ENCODE measurements at places on chromosomes 16 and 17.

- no peak for DNase-seq
- no peaks in the 10 kb centered on the region for H3K36me3 ChIP-seq
- H3K27me3 ChIP-seq = no peaks in the 10 kb centered on the region
- no peak overlapping the region for H3K4me3 ChIP-seq
- no peak overlapping the region for H3K27ac ChIP-seq
These were observed 10.9 kb upstream of the TMEM170A start for GRCh38 chr16:75475420-75475847.

- H3K27ac ChIP-seq = no peak overlapping the region
- H3K27me3 ChIP-seq = no peaks in the 10 kb centered on the region
- no peak overlapping the region for H3K4me3 ChIP-seq
These were observed 767.6 kb upstream of the EEF2KMT start for GRCh38 chr16:5865236-5865635.

DNA sequence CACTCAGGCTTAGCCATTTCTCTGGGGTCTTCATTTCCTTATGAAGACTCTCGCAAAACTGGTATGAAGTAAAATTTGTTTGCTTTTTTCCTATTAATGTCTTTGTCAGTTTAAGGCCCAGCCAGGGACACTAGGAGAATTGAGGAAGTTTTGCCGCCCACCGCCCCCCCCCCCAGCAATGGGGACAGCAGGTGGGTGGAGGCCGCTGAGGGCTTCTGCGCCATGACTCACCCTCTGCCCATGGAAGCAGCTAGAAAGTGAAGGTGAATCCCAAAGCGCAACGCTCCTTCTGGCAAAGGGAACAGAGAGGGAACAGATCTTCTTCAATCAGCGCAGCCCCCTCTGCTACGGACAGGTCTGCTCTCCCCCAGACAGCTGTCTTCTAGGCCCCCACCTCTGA lies 49.7 kb downstream of the MARF1 start:
- DNase-seq = no peak
- H3K36me3 ChIP-seq = peaks cover 9% of the 10 kb centered on the region
- H3K27me3 ChIP-seq = no peaks in the 10 kb centered on the region
- no peak overlapping the region for H3K27ac ChIP-seq
- peaks cover 9% of the 10 kb centered on the region for H3K4me1 ChIP-seq

DNA sequence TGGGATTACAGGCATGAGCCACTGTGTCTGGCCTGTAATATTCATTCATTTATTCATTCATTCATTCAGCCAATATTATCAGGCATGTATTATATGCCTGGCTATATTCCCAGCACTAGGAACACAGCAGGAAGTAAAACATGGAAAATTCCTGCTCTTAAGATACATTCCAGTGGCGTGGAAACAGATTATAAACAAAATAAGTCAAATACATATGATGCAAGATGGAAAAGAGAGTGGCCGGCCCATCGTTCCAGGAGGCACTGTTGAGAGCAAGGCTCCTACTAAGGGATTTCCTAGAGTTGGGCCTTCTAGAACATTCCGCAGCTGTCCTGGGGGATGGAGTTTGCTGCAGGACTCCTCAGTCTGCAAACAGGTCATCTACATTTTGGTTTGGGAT lies 17.7 kb downstream of the ADCY9 start:
- H3K4me3 ChIP-seq = no peak overlapping the region
- H3K27me3 ChIP-seq = no peaks in the 10 kb centered on the region
- H3K4me1 ChIP-seq = peaks cover 2% of the 10 kb centered on the region
- no peaks in the 10 kb centered on the region for H3K36me3 ChIP-seq
- no peak overlapping the region for H3K27ac ChIP-seq
- no peak for DNase-seq

- H3K27ac ChIP-seq = no peak overlapping the region
- no peak for DNase-seq
- H3K36me3 ChIP-seq = no peaks in the 10 kb centered on the region
- H3K4me3 ChIP-seq = no peak overlapping the region
- H3K4me1 ChIP-seq = peaks cover 8% of the 10 kb centered on the region
- H3K27me3 ChIP-seq = no peaks in the 10 kb centered on the region
These were observed 95.1 kb downstream of the TBC1D16 start for GRCh38 chr17:79940459-79941087.

GRCh38 chr17:50106393-50107131 lies 11.4 kb downstream of the PDK2 start:
- no peak overlapping the region for H3K27ac ChIP-seq
- DNase-seq = no peak
- H3K4me1 ChIP-seq = no peaks in the 10 kb centered on the region
- no peak overlapping the region for H3K4me3 ChIP-seq

DNA sequence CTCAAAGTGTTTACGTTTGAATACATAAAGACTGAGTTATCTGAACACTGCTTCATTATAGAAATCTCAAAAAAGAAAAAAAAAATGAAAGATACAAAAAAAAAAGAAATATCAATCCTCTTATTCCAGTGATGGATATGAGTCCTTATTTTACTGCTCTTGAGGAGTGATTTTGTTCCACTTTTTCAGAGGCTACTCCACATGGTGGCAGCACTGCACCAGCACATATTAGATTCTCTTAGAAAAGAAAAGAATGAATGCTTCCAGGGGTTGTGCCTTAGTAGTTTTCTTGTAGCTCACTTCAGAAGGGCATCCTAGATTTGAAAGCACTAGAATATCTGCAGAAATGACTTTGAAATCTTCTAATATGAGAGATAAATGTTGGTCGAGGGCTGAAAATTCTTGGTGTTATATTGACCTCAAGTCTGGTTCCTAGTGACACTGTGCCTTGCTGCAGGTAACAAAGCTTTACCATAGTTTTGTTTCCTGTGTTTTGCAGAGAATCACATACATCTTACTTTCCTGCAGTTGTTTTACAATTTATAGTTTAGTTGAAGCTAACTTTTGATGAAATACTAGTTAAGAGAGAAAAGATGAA lies 25.9 kb downstream of the AP2B1 start:
- H3K4me3 ChIP-seq = no peak overlapping the region
- peak; percentile 65 for DNase-seq
- no peak overlapping the region for H3K27ac ChIP-seq
- H3K4me1 ChIP-seq = no peaks in the 10 kb centered on the region
- no peaks in the 10 kb centered on the region for H3K27me3 ChIP-seq

GRCh38 chr16:57175896-57176295 lies 9.9 kb downstream of the PSME3IP1 start:
- DNase-seq = no peak
- no peak overlapping the region for H3K4me3 ChIP-seq
- no peak overlapping the region for H3K27ac ChIP-seq
- peaks cover 4% of the 10 kb centered on the region for H3K4me1 ChIP-seq
- H3K36me3 ChIP-seq = peaks cover 8% of the 10 kb centered on the region

GRCh38 chr17:33515974-33516373 lies 222.9 kb upstream of the ASIC2 start:
- H3K27ac ChIP-seq = no peak overlapping the region
- no peak for DNase-seq
- no peak overlapping the region for H3K4me3 ChIP-seq
- H3K27me3 ChIP-seq = no peaks in the 10 kb centered on the region

DNA sequence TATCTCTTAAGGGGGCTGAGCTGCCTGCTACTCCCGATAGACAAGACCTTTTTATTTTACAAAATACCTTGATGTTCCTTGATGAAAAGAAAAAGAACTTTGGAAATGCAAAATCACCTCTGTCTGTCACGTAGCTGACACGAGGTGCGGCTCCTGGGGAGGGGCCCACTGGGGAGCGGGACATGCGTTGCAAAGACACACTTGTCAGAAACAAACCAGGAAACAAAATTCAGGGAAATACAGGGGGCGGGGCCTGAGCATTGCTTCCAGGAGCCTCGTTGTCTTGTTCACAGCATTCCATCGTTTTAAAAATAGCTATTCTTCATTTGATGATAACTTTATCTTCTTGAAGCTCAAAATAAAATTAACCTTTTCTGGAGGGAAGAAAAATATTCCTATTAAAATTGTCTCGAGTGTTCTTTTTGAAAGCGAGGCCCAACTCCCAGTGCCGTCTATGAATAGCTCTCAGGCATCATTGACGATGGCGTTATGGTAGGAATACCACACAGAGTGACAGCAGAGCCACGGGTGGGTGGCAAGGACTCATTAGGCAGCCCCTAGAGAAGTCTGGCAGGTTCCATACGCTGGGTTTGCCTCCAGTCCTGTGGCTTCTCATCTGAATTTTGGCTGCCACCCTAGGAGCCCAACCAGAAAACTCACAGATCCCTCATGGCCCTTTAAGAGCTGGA lies 286.9 kb downstream of the CPPED1 start:
- DNase-seq = peak; percentile 42
- H3K36me3 ChIP-seq = no peaks in the 10 kb centered on the region
- H3K27ac ChIP-seq = no peak overlapping the region
- H3K27me3 ChIP-seq = no peaks in the 10 kb centered on the region

DNA sequence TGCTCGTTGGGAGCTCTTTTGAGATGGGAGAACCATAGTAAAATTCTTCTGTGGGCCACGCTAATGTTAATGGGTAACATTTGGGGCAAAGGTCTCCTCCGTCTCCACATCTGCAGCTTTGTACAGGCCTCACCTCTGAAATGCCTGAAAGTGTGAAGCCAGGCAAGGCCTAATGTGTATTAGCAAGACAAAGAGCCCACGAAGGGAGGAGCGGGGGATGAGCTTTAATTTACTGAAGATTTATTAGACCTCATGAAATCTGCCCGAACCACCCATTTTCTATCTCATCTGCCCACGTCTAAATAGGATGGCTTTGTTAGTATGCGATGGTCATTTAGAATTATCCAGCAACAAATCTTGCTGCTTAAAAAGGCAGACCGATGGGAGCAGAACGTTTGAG lies 408.9 kb downstream of the PMP22 start:
- no peaks in the 10 kb centered on the region for H3K4me1 ChIP-seq
- no peaks in the 10 kb centered on the region for H3K27me3 ChIP-seq

- no peaks in the 10 kb centered on the region for H3K36me3 ChIP-seq
- H3K4me1 ChIP-seq = peaks cover 11% of the 10 kb centered on the region
- no peaks in the 10 kb centered on the region for H3K27me3 ChIP-seq
- no peak for DNase-seq
These were observed 123.5 kb downstream of the ANKRD11 start for GRCh38 chr16:89366561-89367537.

DNA sequence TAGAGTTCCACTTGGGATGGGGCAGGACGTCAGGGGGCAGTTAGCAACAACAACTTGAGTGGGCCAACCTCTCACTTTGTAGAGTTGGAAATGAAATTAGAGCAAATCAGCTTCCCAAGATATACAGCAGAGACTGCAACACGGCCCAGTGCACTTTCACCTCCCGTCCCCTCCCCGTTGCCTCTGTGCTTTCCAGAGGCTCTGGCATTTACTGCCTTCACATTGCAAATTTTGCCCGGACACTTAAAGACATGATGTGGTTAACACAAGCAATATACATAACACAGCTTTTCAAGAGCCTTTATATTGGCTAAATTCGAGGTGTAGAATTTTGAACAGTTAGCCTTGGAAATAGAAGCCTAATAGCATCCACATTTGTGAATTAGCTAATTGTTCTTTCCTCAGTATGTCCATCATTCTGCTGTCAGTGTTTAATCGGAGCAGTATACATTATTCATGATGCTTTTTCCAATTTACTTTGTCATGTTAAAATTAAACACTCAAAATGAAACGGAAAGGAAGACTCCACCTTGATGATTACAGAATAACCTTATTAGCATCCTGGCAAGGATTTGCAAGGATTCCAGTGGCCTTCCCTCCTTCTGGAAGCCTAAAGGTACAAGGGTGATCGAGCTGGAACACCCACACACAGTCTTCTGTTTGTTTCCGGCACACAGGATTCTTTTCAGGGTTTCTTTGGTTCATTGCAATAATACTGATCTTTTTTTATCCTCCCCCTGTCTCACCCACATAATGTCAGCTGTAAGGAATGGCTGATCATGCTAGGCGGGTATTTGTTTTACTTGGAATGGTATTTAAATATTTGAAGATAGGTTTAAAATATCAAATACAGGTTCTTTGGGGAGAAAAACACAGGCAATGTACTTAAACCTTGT lies 190.9 kb upstream of the CACNG5 start:
- no peaks in the 10 kb centered on the region for H3K4me1 ChIP-seq
- H3K27ac ChIP-seq = no peak overlapping the region
- no peak for DNase-seq
- H3K27me3 ChIP-seq = no peaks in the 10 kb centered on the region
- no peak overlapping the region for H3K4me3 ChIP-seq

- DNase-seq = no peak
- H3K36me3 ChIP-seq = peaks cover 4% of the 10 kb centered on the region
- no peaks in the 10 kb centered on the region for H3K4me1 ChIP-seq
- no peaks in the 10 kb centered on the region for H3K27me3 ChIP-seq
These were observed 190.7 kb downstream of the KATNIP start for GRCh38 chr16:27740496-27741201.

DNA sequence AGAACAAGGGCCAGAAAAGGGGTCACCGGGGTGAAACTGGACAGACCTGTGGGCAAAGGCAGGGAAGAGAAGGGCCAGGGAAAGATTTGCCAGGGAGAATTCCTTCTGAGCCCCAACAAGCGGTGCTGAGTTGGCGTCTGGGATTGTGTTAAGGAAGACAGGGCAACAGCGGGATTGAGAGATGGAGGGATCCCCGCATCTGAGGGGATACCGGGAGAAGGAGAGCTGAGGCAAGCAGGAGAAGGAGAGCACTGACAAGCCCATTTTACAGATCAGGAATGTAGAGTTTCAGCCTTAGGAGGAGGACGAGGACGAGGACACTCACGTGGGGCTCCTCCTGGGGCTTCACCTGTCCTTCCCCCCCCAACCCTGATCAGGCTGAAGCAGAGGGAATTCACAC lies 998 bp upstream of the ABCC3 start:
- no peaks in the 10 kb centered on the region for H3K4me1 ChIP-seq
- no peaks in the 10 kb centered on the region for H3K36me3 ChIP-seq
- H3K4me3 ChIP-seq = no peak overlapping the region
- no peak overlapping the region for H3K27ac ChIP-seq
- H3K27me3 ChIP-seq = peaks cover 14% of the 10 kb centered on the region
- no peak for DNase-seq

- no peaks in the 10 kb centered on the region for H3K36me3 ChIP-seq
- H3K4me1 ChIP-seq = no peaks in the 10 kb centered on the region
- no peak overlapping the region for H3K27ac ChIP-seq
- DNase-seq = no peak
These were observed 54.7 kb downstream of the HS3ST2 start for GRCh38 chr16:22868593-22869224.

DNA sequence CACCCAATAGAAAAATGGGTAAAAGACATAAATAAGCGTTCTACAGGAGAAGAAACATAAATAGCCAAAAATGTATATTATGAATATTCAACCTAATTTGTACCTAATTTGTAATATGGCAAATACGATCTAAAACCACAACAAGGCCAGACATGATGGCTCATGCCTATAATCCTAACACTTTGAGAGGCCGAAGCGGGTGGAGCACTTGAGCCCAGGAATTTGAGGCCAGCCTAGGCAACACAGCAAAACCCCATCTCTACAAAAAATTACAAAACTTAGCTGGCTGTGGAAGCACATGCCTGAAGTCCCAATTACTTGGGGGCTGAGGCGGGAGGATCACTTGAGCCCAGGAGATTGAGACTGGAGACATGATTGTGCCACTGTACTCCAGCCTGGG lies 30.1 kb downstream of the CRLF3 start:
- H3K36me3 ChIP-seq = peaks cover 52% of the 10 kb centered on the region
- H3K27me3 ChIP-seq = no peaks in the 10 kb centered on the region

DNA sequence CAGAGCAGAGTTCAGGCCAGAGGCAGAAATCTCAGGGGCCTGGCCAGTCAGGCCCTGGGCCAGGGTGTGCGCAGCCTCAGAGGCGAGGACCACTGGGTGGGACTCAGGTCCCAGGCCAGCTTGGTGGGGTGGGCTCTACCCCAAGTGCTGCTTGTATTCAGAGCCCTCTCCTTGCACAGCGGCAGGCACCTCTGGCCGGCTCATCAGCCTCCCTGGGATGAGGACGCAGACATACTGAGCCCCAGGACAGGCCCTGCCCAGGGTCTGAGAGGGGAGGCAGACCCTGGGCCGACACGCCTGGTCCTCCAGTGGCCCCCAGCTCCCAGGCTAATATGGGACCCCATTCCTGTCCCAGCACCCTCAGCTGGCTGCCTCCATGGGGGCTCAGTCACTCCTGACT lies 7.6 kb upstream of the IL27 start:
- no peaks in the 10 kb centered on the region for H3K36me3 ChIP-seq
- H3K4me3 ChIP-seq = no peak overlapping the region
- DNase-seq = no peak
- no peak overlapping the region for H3K27ac ChIP-seq
